ENCODE measurements at places on chromosomes 5 and 9.

GRCh38 chr9:36836486-36836885, 197.6 kb downstream of the PAX5 start:
- DNase-seq = no peak

- DNase-seq = peak; percentile 77
These were observed 151.5 kb downstream of the RGS3 start for GRCh38 chr9:113614843-113615648.

DNA sequence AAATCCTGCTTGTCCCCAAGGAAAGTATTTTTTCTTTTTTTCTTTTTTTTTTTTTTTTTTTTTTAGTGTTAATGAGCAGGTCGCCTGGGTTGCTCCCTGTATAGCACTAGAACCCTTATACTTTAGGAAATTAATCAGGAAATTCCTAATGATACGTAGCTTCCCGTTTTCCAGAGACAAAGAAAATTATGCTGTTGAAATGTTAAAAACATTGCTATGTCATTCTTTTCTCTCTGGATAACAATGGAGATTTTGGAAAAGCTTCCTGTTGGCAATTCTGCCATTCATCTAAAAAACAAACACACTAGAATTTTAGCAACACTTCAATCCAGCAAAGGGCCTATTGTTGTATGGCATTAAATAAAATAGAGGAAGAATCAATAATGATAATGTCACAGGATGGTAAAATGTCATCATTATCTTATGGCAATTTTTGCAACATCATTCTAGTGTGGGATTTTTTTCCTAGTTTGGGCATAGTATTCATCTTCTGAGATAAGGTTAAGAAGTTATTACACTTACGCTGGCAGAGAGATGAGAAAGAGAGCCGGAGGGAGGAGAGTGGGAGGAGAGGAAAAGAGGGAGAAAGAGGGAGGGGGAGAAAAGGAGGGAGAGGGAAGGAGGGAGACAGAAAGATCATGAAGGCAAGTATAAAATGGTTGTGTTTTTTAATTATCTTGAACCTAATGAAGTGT, 315.8 kb upstream of the PDE4D start:
- no peak for DNase-seq

GRCh38 chr5:154708846-154709245, 46.3 kb upstream of the LARP1 start:
- no peak for DNase-seq

- no peak for DNase-seq
These were observed 52.9 kb downstream of the CFAP95 start for GRCh38 chr9:69873401-69873950.

DNA sequence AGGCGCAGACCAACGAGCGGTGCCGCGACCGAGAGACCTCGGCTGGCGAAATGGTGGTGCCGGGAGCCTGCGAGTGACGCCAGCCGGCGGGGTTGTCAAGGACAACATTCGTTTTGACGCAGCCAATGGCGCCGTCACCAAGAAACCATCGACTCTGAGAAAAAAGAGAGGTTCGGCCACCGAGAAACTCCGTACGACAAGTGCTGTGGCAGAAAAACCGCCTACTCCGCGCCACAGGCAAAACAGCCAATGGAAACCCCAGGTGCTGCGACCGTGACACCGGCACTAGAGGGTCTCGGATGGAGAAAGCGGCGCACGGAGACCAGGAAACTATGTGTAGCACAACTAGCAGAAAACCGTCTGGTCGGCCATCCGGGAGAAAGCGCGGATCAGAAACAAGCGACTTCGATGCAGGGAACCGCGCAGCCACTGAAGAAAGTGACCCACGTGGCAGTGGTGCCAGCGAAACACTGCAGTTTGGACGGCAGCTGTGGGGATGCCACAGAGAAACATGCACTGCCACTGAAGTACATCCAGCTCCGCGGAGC, 88.8 kb downstream of the ANXA2R start:
- peak; percentile 56 for DNase-seq

DNA sequence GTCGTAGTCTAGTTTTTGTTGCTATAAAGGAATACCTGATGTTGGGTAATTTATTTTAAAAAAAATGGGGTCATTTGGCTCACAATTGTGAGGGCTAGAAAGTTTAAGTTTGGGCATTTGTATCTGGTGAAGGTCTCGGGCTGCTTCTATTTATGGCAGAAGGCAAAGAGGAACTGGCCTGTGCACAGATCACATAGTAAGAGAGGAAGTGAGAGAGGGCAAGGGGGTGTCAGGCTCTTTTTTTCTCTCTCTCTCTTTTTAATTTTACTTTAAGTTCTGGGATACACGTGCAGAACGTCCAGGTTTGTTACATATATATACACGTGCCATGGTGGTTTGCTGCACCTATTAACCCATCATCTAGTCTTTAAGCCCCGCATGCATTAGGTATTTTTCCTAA, 453.3 kb downstream of the DIRAS2 start:
- DNase-seq = no peak

- DNase-seq = no peak
These were observed 151.3 kb upstream of the TRPC7 start for GRCh38 chr5:136516637-136517036.

DNA sequence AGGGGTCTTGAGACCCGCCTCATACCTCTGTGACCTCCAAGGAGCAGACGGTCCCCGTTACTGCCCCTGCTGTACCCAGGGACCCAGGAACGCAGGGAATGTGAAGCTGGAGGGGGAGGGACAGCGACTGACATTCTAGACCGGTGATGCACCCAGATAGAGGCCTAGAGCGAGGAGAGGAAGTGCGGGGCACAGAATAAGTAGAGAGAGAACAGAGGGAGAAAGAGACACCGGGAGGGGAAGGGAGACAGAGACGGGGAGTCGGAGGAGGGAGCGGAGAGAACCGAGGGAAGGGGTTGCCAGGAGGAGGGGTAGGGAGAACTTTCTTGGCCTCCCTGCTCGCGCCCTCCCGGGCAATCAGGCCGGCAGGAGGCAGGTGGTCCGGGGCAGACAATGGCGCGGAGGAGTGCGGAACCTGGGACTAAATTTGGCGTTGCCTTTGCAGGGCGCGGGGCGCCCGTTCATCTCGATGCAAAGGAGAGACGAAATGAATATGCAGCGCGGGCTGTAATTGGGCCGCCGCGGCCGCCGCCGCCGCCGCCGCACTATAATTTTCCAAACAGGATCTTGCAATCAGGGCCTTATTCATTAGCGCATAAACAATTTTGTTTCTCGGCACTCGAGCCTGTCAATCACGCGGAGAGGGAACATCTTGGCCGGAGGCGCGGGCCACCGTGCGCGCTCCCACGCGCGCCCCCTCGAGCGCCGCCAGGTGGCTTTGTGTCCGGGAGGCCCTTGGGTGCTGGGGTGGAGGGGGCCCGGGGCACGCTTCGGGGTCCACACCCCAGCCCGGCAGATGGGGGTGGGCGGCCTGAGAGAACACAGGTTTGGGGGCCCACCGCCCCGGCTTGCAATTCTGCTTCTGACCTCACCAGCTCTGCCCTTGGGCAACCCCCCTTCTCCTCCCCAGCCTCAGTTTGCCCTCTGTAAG, 33.0 kb downstream of the NDUFA8 start:
- peak; percentile 61 for DNase-seq

- peak; percentile 38 for DNase-seq
These were observed 960 bp downstream of the CANX start for GRCh38 chr5:179699616-179700237.

- DNase-seq = no peak
These were observed 72.0 kb downstream of the CCNH start for GRCh38 chr5:87340716-87341115.

- DNase-seq = no peak
These were observed 108.1 kb downstream of the LHFPL2 start for GRCh38 chr5:78540335-78541085.

DNA sequence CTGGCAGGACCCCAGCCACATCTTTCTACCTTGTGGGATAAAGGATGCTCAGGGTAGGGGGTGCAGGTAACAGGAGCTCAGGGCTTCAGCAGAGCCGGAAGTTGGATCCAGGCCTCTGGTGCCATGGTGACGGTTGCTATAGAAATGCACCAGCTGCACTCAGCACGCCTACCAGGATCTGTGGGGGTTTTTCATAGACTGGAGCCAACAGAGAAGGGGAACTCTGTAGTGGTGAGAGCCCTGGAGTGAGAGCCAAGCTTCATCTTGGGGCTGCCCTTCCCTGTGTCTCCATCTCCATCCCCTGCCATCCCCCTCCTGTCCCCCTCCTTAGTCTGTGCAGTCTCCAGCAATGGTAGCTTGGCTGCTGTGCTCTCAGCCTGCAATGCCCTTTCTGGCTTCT, 27.5 kb upstream of the BOD1 start:
- peak; percentile 28 for DNase-seq

GRCh38 chr5:141040093-141040770, 10.9 kb upstream of the PCDHB1 start:
- DNase-seq = no peak

GRCh38 chr9:2140600-2141223, 125.6 kb downstream of the SMARCA2 start:
- no peak for DNase-seq

DNA sequence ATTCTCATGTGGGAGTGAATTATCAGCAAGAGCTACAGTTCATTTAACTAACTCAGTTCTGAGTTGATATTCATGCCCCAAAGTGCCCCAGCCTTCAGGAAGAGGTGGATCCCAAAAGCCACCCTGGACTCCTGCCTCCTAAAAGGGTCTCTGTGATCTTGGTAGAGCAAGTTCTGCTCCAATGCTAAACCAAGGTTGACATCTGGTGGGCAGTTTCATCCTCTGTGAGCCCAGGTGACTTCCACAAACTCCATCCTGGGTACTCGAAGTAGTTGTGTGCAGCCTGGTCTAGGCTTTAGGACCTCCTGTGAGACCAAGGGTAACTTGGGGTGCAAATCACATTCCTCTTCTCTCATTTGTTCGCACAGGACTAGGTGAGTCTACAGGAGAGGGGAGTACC, 816.8 kb downstream of the MTRR start:
- no peak for DNase-seq

DNA sequence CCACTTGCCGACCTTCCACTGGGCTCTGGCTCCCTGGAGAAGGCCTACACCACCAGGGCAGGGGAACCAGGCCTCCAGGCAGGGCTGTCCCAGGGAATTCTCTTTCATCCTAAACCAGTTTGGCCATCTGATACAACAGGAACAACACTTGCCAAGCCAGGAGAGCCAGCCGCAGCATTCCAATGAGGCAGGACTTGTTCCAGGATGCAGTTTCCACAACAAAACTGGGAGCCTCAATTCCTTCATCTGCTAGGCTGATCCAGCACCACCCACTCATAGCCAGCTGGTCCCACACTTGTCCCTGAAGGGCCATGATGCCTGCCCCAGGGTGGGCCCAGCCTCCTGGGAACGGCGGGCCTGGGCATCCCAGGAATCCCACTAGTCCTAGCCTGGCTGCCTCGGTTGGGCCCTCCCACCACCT, 26.0 kb downstream of the BICD2 start:
- no peak for DNase-seq

DNA sequence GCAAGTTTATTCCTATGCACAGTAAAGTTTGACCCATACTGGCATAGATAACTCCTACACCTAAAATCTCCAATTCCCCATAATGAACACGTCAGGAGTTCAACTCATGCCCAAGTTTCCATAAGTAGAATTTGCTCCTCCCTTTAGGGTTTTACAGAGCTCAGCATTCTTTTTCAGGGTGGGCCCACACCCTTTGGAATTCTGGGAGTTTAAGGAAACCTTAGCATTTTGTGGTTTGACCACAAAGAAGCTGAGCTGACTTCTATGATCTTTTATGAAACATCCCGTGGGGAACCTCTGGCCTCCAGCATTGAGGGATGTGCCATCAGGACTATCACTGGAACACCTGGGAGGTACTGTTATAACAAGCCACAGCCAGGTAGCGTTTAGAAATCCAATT, 220.6 kb upstream of the MAP3K1 start:
- no peak for DNase-seq

GRCh38 chr9:136169495-136169894, 35.4 kb downstream of the LHX3 start:
- DNase-seq = no peak

- DNase-seq = peak; percentile 38
These were observed 8.0 kb upstream of the SPOCK1 start for GRCh38 chr5:137507150-137507549.

DNA sequence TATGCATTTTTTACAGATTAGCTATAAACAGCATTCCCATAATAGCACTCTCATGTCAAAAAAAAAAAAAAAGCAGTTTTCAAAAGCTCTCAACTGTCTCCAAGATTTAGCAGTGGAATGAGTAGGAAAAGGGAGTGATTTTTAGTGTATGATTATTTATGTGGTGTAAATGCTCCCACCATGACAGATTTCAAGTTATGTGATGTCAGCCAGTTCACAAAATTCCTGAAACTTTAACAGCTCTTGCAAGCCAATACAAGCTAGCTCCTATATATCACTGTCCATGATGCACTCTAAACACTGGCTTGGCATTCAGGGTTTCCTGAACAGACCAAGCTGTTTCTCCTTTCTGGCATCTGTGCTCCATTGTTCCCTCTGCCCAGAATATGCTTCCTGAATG, 7.9 kb upstream of the ANKDD1B start:
- DNase-seq = peak; percentile 84

DNA sequence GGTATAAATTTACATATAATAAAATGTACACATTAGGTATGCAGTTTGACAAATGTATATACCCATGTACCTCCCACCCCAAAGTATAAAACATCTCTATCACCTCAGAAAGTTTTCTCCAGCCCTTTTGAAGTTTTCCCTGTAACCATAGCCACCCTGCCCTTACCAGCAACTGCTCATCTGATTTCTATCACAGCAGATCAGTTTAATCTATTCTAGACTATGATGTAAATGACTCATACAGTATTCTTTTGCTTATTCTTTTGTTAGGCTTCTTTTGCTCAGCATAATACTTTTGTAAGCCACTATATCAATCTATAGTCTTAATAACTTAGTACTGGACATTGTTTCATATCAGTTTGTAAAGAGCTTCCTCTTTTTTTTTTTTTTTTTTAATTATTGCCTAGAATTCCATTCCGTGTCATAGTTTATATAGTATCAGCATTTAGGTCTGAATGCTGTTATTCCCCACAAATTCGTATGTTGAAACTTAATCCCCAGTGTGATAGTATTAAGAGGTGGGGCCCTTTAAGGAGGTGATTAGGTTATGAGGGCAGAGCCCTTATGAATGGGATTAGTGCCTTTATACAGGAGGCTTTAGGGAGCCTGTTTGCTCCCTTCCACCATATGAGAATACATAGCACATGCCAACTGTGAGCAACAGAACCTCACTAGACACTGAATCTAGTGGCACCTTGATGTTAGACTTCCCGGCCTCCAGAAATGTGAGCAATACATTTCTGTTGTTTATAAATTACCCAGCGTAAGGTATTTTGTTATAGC, 20.3 kb downstream of the MELK start:
- DNase-seq = no peak

DNA sequence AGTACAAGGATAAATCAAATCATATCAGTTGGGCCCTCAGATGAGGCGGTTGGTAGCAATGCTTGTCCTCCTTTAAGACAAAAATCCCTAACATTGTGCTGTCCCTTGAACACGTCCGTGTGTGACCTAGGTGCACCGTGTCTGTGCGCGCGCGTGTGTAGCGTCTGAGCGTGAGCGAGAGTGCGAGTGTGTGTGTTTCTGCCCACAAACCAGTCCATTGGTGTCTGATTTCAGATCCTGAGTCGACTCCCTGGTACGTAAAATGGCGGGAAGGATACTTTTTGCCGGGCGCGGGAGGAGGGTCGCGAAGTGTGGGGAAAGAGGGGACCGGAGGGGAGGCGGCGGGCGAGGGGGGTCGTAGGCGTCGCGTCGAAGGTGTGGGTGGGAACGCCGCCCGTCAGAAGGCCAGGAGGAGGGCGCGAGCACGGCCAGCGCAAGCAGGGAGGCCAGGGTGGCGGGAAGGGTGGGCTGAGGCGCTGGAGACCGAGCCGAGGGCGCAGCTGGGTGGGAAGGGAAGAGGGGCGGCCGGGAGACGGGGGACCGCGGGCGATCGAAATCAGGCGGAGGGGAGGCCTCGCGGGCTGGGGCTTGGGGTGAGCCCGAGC, 8.9 kb downstream of the OTP start:
- DNase-seq = no peak

- DNase-seq = peak; percentile 27
These were observed 294.7 kb upstream of the DMRT1 start for GRCh38 chr9:546797-547223.
